ENCODE measurements at places on chromosomes 1 and 21. TPM values are rescaled to one million over a fixed set of nuclear protein-coding genes. Genes with fewer than 3 reads are reported as not detected.

Gene AKIRIN1
- 52.0 TPM for total RNA-seq

Gene TDRD10
- 6.0 TPM for total RNA-seq

Gene TMEM269
- total RNA-seq, result not detected

Gene HUNK
- 0.05 TPM for total RNA-seq

Gene UCHL5
- total RNA-seq, result 53.8 TPM

Gene ALG14
- 2.2 TPM for total RNA-seq

GRCh38 chr1:221543529-221544120, 198.3 kb downstream of the DUSP10 start:
- peak; percentile 45 for DNase-seq

DNA sequence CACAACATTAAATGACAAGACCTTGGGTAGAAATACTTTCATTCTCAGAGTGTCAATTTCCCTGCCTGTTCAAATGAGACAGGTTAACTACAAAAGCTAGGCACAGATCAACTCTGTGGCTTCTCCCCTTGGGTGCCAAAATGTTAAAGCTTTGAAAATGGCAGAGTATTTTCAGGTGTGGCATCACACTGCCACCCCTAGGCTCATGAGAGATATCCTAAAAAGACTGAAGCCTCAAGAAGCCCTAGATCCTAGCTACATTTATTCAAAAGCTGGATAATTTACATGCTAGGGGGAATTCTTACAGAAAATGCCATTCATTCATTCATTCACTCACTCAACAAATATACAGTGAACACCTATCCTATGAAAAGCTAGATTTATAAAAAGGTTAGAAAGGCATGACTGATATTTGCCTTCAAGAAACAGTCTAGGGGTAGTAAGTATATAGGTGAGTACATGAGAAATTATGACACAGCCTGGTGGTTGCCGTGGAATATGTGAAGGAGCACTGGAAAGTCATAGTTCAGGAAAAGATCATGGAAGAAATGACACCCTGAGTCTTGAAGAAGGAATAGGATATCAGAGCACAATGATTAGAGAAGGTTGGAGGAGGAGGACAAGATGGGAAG, 15.9 kb upstream of the RAB4A start:
- peak; percentile 28 for DNase-seq

DNA sequence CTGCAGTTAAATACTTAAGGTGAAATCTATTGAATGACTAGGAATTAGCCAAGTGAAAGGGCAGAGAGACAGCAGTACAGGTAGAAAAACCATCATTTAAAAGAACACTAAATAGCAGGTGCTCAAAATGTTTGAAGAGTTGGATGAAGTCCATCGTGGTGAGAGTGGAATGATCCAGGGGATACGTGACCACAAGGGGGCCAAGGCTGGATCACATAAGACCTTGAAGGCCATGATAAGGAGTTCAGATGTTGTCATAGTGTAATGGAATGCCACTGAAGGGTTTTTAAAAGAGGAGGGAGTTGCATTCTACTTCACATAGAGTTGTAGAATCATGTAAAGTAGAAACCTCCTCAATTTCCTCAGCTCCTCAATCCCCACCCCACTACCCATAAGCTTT, 34.8 kb upstream of the HOOK1 start:
- peak; percentile 32 for DNase-seq

DNA sequence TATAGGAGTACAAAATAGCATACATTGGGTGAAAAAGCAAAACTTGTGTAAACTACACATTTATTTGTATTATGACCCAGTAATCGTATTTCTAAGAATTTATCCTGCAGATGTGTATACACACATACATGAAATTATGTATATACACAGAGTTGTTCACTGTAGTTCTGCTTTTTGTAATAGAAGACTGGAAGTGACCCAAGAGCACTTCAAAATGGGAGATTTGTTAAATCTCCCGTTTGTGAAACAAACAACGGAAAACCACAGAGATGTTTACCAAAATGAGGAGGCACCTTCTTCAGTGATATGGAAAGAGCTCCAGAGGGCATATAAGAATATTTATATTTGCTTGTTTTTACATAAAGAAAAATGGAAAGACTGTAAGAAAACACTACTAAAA, 18.0 kb upstream of the MNDA start:
- no peak for DNase-seq

- no peak for DNase-seq
Measured at GRCh38 chr1:201783058-201783457, 45.9 kb upstream of the IPO9 start.

- DNase-seq, result no peak
Measured at GRCh38 chr1:212412374-212412773, 2.3 kb downstream of the PACC1 start.

DNA sequence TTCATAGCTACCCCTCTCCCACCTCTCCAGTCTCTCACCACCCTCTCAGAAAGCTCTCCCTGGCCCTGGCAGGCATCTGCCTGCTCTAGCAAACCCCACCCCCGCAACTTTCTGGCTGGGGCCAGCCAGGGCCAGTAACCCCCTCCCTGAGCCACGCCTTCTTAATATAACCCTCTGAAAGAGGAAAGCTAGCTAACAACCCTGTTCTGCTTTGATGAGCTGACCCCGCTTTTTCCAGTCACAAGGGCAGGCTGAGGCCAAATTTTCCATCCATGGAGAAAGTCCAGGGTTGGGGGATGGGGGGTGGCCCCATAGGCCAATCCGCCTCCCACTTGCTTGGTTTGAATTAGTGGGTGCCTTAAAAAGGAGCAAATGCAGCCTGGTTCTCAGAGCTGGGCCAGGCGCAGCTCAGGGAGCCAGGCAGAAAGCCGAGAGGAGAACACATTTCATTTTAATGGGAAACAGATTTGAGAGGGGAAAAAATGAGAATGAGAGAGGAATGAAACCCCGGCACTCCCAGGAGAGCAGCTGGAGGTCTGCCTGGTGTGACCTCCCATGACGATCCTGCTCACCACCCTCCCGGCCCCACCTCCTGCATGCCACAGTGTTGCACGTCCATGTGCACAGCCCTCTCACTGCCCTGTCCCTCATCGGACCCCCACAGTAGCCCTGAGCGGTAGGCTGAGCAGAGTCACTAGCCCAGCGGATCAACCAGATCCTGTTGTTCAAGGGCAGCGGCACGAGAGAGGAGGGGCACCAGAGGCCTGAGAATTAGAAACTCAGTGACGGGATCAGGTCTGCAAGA, 62.3 kb downstream of the OPTC start:
- no peak for DNase-seq

GRCh38 chr1:180257486-180257885, 27.4 kb downstream of the LHX4 start:
- no peak for DNase-seq

GRCh38 chr1:77857552-77857951, 30.9 kb upstream of the NEXN start:
- peak; percentile 28 for DNase-seq

DNA sequence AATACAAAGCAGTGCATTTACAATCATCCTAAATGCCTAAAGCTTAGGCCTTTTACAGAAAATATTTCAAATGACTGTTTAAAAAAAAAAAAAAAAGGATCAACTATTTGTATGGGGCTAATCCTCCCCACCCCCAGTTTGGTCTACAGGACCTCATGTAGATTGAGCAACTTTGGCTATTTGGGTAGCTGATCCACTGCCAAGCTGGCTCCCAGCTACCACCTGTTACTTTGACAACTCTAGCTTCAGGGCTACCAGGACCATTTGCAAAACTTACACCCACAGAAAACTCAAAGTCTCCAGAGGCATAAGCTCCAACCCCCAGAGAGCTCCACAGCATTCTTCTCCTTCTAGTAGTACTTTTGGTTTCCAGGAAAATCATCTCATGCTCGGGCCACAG, 29.4 kb downstream of the JAK1 start:
- DNase-seq, result no peak

DNA sequence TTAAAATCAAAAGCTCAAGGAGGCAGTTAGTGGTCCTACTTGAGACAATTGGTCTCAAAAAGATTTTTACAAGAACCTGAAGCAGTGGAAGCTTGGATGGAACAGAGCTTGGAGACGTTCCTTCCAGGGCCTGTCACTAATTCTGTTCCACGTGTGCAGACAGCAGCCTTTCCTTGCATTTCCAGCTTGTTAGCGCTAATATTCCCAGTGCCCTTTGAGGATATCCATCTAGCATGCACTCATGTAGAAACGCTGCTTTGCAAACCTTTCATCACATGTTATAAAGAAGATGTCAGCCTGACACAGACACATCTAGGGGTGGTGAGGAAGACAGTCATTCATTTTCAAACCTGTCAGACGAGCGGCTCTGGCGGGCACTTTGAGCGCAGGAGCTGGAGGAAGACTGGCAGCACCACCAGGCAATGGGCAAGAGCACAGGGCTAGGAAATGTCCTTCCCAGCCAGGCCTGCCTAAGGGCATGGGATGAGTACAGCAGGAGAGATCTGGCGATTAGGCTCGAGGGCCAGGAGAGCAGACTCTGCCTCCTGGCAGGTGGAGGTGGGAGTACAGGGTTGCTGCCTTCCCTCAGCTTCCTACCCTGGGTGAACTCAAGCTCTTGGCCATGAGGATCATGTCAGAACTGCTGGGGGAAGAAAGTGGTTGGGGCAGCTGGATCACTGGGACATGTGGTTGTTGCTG, 55.5 kb downstream of the CASQ2 start:
- no peak for DNase-seq

DNA sequence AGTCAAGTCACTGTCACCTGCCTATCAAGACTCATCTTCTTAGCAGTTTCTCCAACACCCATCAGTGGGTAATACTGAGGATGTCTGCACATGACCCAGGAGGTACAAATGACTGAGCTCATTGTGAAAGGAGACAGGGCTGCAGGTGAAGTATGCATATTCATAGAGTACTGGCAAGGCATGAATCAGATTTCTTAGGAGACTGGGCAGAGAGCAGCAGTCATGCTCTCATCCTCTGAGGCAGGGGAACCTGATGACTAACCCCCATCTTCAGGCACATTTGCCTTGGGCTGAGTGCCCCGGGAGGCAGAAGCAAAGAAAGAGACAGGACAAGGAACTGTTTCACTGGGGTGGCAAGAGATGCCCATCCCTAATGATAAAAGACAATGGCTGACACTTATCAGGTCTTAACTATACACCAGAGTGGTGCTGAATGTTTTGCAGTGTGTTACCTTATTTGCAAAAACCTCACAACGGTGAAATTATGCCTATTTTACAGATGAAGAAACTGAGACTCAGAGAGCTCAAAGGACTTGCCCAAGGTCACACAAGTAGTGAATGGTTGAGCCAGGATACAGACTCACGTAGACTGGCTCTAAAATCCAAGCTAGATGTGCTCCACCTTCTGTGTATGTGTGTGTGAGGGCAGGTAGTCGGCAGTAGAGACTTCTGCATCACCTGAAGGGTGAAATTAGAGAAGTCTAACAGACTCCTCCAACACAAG, 9.2 kb upstream of the GRHL3 start:
- no peak for DNase-seq

DNA sequence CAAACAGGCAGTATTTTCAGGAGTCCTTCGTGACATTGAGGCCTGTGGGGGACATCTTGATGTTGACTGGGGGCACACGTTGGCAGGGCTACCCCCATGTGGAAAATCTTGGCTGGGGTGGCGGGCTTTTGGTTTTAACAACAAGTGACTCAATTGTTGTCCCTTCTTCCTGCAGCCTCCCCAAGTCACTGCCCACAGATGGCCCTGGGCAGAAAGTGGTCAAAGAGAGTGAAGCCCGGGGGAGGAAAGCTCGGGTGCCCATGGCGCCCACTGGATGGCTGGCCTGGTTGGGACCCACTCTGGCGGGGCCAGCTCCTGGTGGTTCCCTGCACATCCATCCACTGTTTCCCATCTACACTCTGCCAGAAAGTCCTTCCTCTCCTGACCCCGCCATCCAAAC, 24.6 kb upstream of the ZNF648 start:
- no peak for DNase-seq

GRCh38 chr1:19925342-19926070, 2.1 kb upstream of the PLA2G2E start:
- peak; percentile 47 for DNase-seq

DNA sequence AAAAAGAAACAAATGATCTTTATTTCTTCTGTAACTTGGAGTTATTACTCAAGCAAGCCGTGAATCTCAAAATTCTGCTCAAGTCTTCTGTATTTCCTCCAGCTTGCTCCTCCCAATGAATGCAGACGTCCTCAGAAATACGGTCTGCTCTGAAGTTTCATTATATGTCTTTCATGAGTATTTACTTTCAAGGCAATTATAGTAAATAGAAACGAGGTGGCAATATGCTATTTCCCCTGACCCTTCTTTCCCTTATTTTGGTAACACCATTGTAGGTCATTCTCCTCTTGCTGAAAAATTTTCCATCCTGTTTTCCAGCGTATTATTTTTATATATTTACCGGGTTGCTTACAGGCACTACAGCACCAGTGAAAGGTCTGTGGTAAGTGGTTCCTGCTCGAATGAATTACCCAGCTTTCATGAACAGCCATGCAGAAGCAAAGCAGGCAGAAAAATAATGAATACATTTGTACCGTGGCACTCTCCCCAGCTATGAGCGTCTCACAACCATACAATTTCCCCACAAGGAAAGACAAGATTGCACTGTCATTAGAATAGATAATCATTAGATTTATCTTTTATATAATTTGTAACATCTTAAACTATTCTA, 350.9 kb upstream of the PKN2 start:
- no peak for DNase-seq
